ENCODE measurements at places on chromosomes 5 and 9.

GRCh38 chr5:11180890-11181289, 419.9 kb upstream of the DAP start:
- DNase-seq, result no peak

- no peak for DNase-seq
Measured at GRCh38 chr5:17679597-17680203, 45.4 kb downstream of the TAF11L14 start.

GRCh38 chr5:18811661-18812060, 1176.3 kb downstream of the CDH18 start:
- no peak for DNase-seq

GRCh38 chr5:140148508-140148907, 22.8 kb downstream of the IGIP start:
- no peak for DNase-seq

DNA sequence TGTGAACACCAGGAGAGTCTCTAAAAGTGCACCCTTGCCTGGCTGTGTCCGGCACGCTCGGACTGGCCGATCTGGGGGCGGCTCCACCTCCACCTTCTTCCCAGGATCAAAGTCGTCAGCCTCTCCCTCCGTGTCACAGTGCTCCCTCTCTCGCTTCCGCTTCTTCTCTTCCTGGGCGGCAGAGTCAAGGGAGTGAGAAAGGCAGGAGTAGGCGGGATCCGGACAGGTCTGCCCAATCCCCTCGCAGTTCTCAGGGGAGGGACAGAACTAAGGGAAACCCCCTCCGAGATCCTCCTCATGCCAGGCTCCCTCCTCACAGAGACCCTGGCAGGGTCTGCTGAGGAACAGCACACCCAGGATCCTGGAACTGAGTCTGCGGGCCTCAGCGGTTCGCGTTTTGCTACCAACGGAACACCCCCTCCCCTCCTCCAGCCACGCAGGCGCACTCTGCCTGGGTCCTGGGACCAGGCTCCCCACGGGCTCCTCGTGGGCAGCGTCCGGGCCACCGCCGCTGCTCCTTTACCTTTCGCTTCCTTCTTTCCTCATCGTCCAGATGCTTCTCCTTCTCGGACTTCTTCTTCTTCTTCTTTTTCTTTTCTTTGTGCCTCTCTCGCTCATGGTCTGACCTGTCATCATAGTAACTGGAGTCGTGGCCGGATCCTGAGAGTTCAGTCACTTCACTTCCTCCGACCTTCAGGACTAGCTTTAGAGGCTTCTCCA, 1.3 kb downstream of the BRD9 start:
- no peak for DNase-seq

- no peak for DNase-seq
Measured at GRCh38 chr9:20043035-20043434, 254.2 kb upstream of the SLC24A2 start.

- no peak for DNase-seq
Measured at GRCh38 chr5:96839071-96839592, 31.4 kb upstream of the ERAP1 start.

GRCh38 chr9:124855566-124855943, 2.3 kb downstream of the WDR38 start:
- DNase-seq, result no peak

DNA sequence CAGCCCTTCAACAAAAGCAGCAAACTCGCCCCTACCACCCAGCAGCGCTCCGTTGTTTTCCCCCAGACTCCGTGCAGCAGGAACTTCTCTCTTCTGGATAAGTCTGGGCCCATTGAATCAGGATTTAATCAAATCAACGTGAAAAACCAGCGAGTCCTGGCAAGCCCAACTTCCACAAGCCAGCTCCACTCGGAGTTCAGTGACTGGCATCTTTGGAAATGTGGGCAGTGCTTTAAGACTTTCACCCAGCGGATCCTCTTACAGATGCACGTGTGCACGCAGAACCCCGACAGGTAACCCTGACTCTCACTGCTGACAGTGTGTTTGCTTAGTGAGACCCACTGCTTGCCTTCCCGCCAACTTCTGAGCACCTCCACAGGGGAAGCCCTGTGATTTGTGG, 81.8 kb downstream of the PRDM6 start:
- no peak for DNase-seq

- peak; percentile 71 for DNase-seq
Measured at GRCh38 chr5:124057724-124058231, 545.8 kb downstream of the CSNK1G3 start.

- DNase-seq, result no peak
Measured at GRCh38 chr5:51895834-51896233, 512.6 kb downstream of the ISL1 start.

Measured in globus pallidus (tissue), 1 donor.